ENCODE measurements at places on chromosomes 3 and 15.

DNA sequence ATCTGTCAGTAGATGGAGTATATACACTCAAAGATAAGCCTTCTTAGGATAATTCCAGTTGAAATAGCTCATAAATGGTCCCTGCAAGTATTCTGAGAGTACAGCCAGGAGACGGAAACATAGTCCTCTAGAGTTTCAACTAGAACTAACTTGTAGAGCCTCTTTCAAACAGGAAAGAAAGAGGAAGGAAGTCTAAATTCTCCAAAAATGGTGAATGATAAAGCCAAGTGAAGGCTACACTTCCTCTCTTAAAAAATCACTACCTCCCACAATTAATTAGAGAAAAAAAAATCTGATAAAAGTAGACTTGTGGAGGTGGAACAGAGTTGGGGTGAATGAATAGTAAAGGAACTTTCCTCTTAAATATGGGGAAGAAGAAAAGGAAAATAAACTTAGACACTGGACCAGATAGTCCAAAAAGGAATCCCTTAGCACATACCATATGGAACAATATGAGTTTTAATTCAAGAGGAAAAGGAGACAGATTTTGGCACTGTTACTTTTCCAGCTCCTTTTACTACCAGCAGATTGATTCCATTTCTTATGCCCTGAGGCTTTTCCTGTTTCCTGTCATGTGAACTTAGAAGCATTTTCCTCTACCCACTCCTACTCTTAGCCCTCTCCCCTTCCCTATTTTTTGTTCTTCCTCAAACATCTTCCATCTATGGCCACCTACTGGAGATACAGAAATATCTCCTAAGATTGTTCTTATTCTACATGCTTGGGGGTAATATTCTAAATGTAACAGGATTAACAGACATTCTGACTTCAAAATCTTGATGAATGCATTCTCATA, 207.6 kb downstream of the CHST2 start:
- DNase-seq: no peak

GRCh38 chr3:8650583-8651416, 6.2 kb upstream of the SSUH2 start:
- no peak for DNase-seq

- DNase-seq: no peak
Measured at GRCh38 chr15:31869686-31870307, 160.5 kb upstream of the CHRNA7 start.

DNA sequence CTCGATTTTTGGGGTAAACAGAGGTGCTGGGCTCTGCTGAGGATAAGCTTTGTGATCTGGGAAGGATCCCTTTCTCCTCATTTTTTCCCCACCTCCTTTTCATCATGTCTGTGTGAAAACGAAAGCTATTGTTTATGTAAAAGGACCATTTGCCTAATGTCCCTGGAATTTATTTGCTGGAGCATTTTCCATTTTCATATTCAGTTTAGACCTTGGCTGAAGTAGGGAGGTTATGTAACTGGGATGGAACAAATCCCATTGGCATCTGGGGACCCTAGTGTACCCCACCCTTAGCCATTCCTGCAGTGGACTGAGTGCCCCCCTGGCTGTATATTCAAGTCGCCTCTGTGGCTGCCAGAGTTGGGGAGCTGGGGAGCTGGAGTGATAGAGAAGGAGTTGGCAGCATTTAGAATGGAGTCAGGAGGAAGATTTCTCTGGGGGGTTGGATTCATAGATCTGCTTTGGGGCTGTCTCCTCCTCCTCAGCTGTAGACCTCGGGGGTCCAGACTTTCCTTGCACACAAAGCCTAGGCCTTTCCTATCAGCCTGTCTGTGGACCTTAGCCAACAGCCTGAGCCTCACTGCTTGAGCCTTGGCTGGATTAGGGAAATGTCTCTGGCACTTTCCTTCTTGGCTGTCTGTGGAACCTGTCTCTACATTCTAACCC, 270.4 kb upstream of the CTDSPL start:
- no peak for DNase-seq

DNA sequence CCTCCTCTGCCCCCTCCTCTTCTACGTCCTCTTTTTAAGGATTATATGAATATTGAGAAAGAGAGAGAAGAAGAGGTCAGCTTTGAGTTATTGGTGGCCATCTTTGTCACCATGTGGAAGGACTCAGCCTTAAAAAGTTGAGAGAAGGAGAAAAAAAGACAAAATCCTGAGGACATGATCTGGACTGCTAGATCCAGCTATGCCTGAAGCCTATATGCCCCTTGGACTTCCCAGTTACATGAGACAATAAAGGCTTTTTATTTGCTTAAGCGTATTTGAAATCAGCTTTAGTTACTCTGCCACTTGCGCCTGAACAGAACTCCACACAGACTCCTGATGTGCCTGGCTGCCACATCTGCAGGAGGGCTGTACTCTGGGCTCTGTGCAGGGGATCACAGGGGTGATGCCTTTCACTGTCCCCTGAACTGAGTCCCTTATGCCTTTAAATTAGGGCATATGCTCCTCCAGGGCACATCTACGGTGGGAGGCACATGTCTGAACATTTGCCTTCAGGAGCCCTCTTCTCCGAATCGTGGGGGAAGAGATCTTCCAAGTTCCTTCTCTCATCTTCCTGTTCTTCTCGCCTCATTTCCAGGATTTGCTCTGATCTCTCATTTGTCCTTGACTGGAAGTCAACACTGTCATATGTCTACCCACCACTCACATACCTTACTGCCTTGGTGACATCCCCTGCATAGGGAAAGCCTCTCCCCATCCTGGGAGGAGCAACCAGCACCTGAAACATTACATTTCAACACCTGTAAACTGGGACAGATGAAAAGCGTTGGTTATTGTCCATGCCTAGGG, 14.0 kb upstream of the PLA2G4E start:
- no peak for DNase-seq

GRCh38 chr15:77860071-77860691, 217.3 kb downstream of the TBC1D2B start:
- DNase-seq: no peak

GRCh38 chr3:150396956-150397550, 11.0 kb upstream of the TSC22D2 start:
- no peak for DNase-seq

DNA sequence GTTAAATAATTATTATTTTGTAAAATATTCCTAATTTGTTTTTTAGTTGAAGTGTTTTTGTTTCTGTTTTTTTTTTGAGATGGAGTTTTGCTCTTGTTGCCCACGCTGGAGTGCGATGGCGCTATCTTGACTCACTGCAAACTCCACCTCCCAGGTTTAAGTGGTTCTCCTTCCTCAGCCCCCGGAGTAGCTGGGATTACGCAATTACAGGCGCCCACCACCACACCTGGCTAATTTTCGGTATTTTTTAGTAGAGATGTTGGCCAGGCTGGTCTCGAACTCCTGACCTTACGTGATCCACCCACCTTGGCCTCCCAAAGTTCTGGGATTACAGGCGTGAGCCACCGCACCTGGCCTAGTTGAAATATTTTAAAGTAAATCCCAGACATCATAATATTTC, 48.7 kb upstream of the GATM start:
- no peak for DNase-seq

GRCh38 chr3:16316847-16317560, 52.0 kb downstream of the OXNAD1 start:
- DNase-seq: no peak

DNA sequence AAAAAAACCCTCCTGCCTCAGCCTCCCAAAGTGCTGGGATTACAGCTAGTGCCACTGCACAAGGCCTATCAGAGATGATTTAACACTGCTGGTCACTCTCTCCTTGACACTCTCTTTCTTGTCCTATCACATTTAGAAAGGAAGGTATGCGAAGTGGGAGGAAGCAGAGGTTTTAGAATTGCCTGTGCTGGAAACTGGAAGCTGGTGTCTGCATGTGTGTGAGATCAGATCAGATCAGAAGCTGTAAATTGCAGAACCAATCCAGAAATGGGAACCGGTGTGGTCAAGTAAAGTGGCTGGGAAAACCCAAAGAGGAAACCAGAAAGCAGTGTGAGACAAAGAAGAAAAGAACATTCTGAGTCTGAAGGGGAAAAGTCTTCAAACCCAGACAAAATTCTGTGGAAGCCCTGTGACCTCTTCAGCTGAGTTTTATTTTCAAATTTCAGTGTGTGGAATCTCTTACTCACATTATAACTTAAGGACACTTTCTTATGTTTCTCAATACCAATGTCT, 2.8 kb downstream of the EFHB start:
- DNase-seq: no peak

DNA sequence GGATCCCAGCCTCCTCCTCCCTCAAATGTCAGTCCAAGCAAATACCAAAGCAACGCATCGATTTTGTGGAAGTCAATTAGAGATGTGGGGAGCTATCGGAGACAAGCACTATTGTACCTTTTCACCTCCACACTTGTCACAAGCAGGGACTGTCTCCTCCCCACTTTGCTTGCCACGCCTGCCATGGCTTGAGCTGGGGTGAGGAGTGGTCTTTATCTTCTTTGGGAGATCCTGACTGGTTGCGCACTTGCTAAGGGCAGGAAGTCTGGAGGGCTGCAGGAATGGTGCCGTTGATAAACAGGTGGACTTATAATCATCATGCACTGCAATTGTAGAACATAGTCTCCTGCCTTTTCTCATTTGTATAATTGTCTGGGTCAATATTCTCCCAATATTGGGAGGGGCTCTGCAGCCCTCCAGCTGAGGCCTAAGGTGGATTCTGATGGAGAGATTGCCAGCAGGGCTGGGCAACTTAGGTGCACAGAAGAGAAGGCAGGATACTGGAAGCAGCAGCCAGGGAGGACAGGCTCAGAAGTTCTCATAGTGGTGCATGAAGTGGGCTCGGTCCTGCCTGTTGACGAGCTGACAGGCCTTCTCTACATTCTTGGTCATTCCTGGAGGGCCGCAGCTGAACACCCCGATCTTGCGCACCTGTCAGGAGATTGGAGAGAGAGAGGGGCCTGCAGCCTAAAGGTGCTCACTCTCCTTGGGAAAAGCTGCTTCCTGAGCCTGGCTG, 20.2 kb downstream of the DUOX2 start:
- DNase-seq: no peak

GRCh38 chr3:23078735-23079134, 124.4 kb upstream of the UBE2E2 start:
- no peak for DNase-seq

Data from activated CD8-positive, alpha-beta memory T cell treated with anti-CD3 and anti-CD28 coated beads for 48 hours (primary cell).